ENCODE measurements at places on chromosomes 2 and 18.

DNA sequence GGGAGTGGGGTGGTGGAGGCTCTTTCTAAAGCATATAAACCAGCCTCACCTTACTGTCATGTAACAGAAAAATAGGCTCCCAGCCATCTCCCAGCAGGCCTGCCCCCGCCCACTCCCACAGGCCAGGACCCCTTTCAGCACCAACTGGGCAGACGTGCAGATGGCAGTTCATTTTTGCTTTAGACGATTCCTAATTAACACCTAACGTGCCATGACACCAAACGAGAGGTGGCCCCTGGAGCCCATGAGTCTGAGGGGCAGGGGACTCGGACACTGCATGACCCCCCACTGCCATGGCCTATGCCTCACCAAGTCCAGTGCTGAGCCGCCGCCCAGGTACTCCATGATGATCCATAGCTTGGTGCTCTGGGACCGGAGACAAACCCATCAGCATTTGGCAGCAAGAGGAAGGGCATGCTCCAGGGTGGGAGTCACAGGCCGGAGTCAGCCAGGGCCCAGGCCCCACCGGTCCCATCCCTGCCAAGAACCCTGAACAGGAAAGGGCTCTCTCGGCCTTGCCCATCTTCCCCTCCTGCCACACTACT is 7.9 kb downstream of the STK25 start:
- DNase-seq, result no peak

DNA sequence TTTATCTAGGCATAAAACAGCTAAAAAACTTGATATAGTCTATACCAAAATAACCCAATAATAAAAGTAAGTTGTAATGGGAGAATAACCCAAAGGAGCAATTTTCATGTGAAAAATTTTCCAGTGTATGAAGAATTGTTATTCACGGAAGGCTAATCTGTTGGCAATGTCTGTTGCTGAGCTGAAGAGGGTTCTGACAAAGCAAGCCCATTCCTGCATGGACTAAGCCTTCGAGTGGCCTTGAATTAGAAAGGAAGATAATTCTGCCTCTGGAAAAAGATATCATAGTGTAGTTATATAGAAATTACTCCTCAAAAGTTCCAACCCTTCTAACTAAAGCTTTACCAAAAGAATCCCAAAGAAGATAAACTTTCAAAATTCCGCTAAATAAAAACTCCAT is 101.5 kb downstream of the MAP2 start:
- no peak for DNase-seq

GRCh38 chr2:108267101-108267500 is 21.6 kb upstream of the SULT1C2 start:
- no peak for DNase-seq

GRCh38 chr2:95017071-95017501 is 8.4 kb upstream of the MAL start:
- no peak for DNase-seq
